HFFc6 (cell line): ENCODE measurements at places on chromosomes 12 and 14. TPM values are rescaled to one million over a fixed set of nuclear protein-coding genes. Genes with fewer than 3 reads are reported as not detected.

DNA sequence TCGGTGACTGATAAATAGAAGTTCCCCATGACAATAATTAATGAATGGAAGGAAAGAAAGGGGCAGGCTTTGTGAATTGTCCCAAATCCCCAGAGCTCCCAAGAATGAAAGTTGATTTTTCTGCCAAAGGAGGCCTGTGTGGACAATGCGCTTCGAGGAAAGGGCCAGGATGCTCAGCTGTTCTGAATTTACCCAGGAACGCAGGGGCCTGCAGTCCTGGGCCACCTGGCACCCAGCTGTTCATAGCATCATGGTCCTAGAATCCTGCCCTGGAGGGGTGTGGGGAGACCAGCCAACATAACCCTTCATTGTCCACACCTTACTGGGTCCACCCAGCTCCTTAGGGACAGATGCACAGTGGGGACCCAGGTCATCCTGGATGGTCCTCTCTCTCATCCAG is 587.5 kb downstream of the BCL11B start:
- no peak overlapping the region for H3K27ac ChIP-seq
- no peak for DNase-seq
- H3K36me3 ChIP-seq: peaks cover 8% of the 10 kb centered on the region; the same call in 1 of the 2 replicates
- 0 out of 2 replicates have a peak, but pooled peaks cover 2% of the 10 kb centered on the region for H3K27me3 ChIP-seq

DNA sequence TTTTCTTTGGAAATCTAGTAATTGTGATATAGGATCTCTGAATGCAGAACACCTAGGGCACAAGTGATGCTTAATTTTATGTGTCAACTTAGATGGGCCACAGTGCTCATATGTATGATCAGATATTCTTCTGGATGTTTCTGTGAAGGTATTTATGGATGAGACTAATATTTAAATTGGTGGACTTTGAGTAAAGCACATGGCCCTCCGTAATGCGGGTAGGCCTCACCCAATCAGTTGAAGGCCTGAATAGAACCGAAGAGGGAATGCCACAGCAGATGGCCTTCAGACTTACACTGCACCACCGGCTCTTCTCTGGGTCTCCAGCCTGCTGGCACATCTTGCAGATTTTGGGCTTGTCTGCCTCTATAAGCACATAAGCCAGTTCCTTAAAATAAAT is 60.0 kb downstream of the ETV6 start:
- H3K27ac ChIP-seq: no peak overlapping the region
- no peak for DNase-seq
- no peak overlapping the region for H3K4me3 ChIP-seq
- H3K36me3 ChIP-seq: peaks cover 21% of the 10 kb centered on the region
- peaks cover 1% of the 10 kb centered on the region for H3K27me3 ChIP-seq
- H3K4me1 ChIP-seq: peaks cover 54% of the 10 kb centered on the region

Gene LBHD2
- not detected in 3 replicates for total RNA-seq

DNA sequence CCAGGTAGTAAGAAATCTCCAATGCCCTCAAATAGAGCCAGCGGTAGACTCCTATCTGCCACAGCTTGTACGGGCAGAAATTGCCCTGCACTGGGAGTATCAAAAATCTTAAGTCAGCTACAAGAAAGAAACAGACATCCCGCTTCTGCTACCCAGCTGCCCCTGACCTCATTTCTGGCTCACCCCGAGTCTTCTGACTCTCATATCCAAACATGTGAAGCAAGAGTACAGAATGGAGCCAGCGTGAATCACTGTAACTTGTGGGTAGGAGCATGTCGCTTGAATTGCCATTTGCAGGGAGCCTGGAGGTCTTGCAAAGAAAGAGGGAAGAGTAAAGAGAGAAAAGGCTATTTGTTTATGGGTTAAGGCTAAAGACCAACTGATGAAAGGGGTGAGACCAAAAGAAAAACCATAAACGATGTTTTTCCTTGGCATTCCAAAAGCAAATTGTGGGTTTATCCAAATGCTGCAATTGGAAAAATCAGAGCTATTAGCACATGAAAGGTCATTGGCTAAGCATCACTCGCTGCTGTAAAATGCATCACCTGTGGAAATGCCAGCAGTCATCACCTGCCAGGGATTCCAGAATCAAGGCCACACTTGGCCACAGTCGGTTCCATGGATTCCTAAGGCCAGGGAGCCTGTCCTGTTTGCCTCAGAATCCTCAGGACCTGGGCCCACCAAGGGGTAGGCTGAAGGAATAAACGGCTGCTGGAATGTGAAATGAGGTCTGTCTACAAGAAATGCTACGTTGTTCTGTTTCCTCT is 86.6 kb downstream of the FOXN3 start:
- no peaks in the 10 kb centered on the region; the same call in 1 of the 2 replicates for H3K27me3 ChIP-seq
- H3K4me1 ChIP-seq: peaks cover 52% of the 10 kb centered on the region
- peak; percentile 76 for DNase-seq
- H3K36me3 ChIP-seq: 0 out of 2 replicates have a peak, but pooled peaks cover 5% of the 10 kb centered on the region
- peak overlapping the region; percentile 7 for H3K27ac ChIP-seq
- H3K4me3 ChIP-seq: peak overlapping the region; percentile 0

GRCh38 chr14:100486025-100486828 is 101.0 kb downstream of the BEGAIN start:
- H3K36me3 ChIP-seq: peaks cover 11% of the 10 kb centered on the region
- H3K27me3 ChIP-seq: peaks cover 8% of the 10 kb centered on the region
- H3K4me3 ChIP-seq: peak overlapping the region; percentile 73
- DNase-seq: peak; percentile 90

DNA sequence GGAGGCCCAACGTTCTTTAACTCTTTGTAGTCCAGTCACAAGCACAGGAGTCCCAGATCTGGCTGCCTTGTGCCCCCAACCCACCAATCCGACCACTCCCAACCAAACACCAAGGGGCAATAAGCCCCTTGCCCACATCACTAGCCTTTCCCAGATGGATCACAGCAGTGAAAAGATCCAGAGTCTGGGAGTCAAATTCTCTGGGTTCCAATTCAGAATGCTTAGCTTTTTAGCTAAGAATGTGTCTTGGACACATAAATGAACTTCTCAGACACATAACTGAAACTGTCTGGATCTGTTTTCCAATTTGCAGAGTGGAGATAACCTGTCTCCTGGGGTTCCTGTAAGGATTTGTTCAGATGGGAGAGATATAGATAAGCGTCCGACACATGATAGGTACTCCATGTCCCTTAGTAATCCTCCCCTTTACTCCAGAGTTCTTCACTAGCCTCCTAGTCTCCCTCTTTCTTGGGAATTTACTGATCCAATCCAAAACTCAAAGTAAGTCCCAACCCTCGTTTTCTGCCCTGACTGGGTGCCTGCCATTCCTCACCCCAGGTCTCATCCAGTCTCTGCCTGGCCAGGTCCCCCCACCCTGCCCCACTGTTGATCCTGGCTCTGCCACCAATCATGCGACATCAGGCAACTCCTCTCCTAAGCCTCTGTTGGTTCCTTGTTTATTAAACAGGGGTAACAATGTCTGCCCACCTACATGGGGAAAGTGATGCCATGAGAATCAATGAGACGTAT is 439 bp upstream of the TNFRSF1A start:
- peaks cover 1% of the 10 kb centered on the region; the same call in 1 of the 2 replicates for H3K27me3 ChIP-seq
- peaks cover 41% of the 10 kb centered on the region for H3K4me1 ChIP-seq
- H3K4me3 ChIP-seq: no peak overlapping the region
- H3K36me3 ChIP-seq: no peaks in the 10 kb centered on the region; the same call in 1 of the 2 replicates
- DNase-seq: no peak

GRCh38 chr12:132506328-132507160 is 16.6 kb downstream of the FBRSL1 start:
- no peaks in the 10 kb centered on the region for H3K36me3 ChIP-seq
- H3K4me3 ChIP-seq: peak overlapping the region; percentile 52
- peak overlapping the region; percentile 54 for H3K27ac ChIP-seq
- no peaks in the 10 kb centered on the region for H3K27me3 ChIP-seq
- peak; percentile 60 for DNase-seq

DNA sequence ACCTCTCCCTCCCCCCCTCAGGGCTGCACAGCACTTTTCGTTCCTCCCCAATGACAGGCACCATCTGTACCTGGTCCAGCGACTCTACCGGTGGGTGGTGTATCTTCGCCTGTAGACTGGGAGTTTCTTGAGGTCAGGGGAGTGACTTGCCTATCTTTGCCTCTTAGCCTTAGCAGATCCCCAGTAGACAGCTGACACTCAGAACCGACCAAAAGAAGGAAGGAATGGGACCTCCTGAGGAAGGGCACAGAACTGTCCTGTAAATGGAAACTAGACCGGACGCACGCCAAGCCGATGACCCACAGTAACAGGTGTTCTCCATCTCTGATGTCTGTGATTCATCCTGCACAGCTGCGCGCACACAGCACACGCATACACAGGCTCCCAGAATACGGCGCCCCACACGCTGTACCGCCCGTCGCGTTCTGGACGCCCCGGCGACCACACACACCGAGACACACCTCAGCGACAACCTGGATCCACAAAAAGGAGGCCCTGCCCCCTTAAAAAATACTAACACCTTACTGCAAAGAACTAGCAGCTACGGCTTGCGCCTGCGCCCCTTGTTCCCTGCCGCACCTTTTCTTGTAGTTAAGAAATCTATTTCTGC is 673 bp upstream of the TTC9 start:
- H3K36me3 ChIP-seq: peaks cover 2% of the 10 kb centered on the region; the same call in 1 of the 2 replicates
- peak overlapping the region; percentile 82 for H3K4me3 ChIP-seq
- peaks cover 41% of the 10 kb centered on the region for H3K27me3 ChIP-seq
- no peak overlapping the region for H3K27ac ChIP-seq
- no peak for DNase-seq
- H3K4me1 ChIP-seq: peaks cover 8% of the 10 kb centered on the region

Gene AVPR1A
- total RNA-seq: not detected in 2 replicates

Gene SMCO3
- total RNA-seq: 0.07 to 0.51 TPM (median 0.18 TPM) in 3 replicates

DNA sequence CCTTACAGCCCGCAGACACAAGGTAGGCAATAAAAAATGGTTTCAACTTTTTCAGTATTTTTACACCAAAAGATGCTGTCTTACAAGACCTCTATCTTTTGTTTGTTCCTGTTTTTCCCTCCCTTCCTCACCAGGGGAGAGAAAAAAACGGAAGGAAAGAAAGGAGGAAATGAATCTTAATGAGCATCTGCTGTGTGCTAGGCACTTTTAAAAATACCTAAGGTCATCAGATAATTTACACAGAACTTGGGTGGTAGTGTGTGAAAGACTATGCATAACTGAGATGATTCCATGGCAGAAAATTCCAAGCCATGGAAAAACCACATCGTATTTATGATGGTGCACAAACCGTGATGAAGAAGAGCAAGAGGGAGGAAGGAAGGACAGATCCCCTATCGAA is 121.2 kb downstream of the DIP2B start:
- H3K4me1 ChIP-seq: peaks cover 50% of the 10 kb centered on the region
- H3K4me3 ChIP-seq: peak overlapping the region; percentile 69
- peaks cover 1% of the 10 kb centered on the region; the same call in 1 of the 2 replicates for H3K27me3 ChIP-seq
- peaks cover 28% of the 10 kb centered on the region for H3K36me3 ChIP-seq

GRCh38 chr12:54337280-54337842 is 12.4 kb downstream of the COPZ1 start:
- DNase-seq: no peak
- H3K27me3 ChIP-seq: peaks cover 4% of the 10 kb centered on the region; the same call in 1 of the 2 replicates
- H3K4me3 ChIP-seq: no peak overlapping the region
- H3K27ac ChIP-seq: no peak overlapping the region
- H3K36me3 ChIP-seq: peaks cover 14% of the 10 kb centered on the region

- no peaks in the 10 kb centered on the region for H3K4me1 ChIP-seq
- no peaks in the 10 kb centered on the region for H3K36me3 ChIP-seq
- H3K27me3 ChIP-seq: peaks cover 37% of the 10 kb centered on the region
- DNase-seq: no peak
- H3K4me3 ChIP-seq: no peak overlapping the region
Observed at GRCh38 chr14:22484632-22485031, 104.4 kb downstream of the DAD1 start.

- no peaks in the 10 kb centered on the region for H3K36me3 ChIP-seq
- H3K27me3 ChIP-seq: no peaks in the 10 kb centered on the region
- H3K4me3 ChIP-seq: no peak overlapping the region
- no peak for DNase-seq
- no peaks in the 10 kb centered on the region for H3K4me1 ChIP-seq
Observed at GRCh38 chr14:98130691-98131090, 1141.3 kb downstream of the BCL11B start.

- H3K4me3 ChIP-seq: no peak overlapping the region; the same call in 1 of the 2 replicates
- peaks cover 6% of the 10 kb centered on the region; the same call in 1 of the 2 replicates for H3K36me3 ChIP-seq
- H3K4me1 ChIP-seq: peaks cover 58% of the 10 kb centered on the region
- peak overlapping the region; percentile 44 for H3K27ac ChIP-seq
- peaks cover 52% of the 10 kb centered on the region for H3K27me3 ChIP-seq
Observed at GRCh38 chr12:48977290-48978281, 536 bp upstream of the WNT1 start.

- peaks cover 4% of the 10 kb centered on the region; the same call in 1 of the 2 replicates for H3K27me3 ChIP-seq
- no peak overlapping the region for H3K27ac ChIP-seq
- no peak overlapping the region for H3K4me3 ChIP-seq
Observed at GRCh38 chr12:6769666-6770065, 2.7 kb upstream of the LAG3 start.

- H3K4me3 ChIP-seq: no peak overlapping the region
- DNase-seq: no peak
- no peaks in the 10 kb centered on the region for H3K36me3 ChIP-seq
Observed at GRCh38 chr14:97851428-97851995, 1054.3 kb downstream of the VRK1 start.

DNA sequence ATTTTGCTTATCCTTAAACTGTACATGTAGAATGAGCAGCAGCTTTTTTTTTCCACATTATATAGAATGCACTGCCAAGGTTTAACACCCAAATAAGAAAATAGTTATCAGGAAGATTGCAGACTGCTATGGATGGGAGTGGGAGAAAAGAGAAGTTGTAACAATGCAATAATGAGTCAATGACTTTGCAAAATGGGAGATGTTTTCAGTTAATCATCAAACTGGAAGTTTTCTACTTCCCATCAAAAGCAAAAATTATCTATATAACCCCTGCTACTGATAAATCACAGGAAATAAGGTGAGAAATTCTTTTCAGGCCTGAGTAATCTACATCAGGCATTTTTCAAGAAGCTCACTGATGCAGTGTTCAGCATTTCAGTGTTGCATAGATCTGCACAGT is 309.1 kb downstream of the GXYLT1 start:
- DNase-seq: no peak
- H3K27me3 ChIP-seq: no peaks in the 10 kb centered on the region
- no peaks in the 10 kb centered on the region for H3K4me1 ChIP-seq
- H3K36me3 ChIP-seq: no peaks in the 10 kb centered on the region
- no peak overlapping the region for H3K27ac ChIP-seq

DNA sequence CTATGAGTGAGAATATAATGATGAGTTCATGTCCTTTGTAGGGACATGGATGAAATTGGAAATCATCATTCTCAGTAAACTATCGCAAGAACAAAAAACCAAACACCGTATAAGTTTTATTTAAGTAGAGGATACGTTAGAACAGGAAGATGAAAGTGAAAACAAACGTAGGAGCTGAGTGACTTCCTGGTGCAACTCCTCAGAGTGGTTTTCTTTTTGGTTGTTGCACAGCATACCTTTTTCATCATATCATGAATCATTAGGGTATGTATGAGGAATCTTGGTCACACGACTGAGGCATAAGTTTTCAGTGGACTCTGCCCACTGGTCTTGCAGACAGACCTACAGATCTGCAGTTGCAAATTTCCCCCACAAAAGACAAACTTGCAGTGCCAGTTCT is 199.0 kb downstream of the LRFN5 start:
- H3K27ac ChIP-seq: no peak overlapping the region
- DNase-seq: no peak
- H3K4me1 ChIP-seq: no peaks in the 10 kb centered on the region
- peaks cover 2% of the 10 kb centered on the region; the same call in 1 of the 2 replicates for H3K27me3 ChIP-seq

- no peaks in the 10 kb centered on the region for H3K36me3 ChIP-seq
- DNase-seq: no peak
- no peak within 1 kb of the TSS for H3K4me3 ChIP-seq
- no peaks in the 10 kb centered on the region for H3K4me1 ChIP-seq
- no peak within 1 kb of the TSS for H3K27ac ChIP-seq
Observed at GRCh38 chr12:130162267-130162666, at the start of gene FZD10. TSS of gene FZD10 (plus strand) at chr12:130162464. CDS start at chr12:130162943, 479 bp downstream.

Gene ZNF385A
- 4.3 and 7.0 TPM in 2 replicates for total RNA-seq

- no peak for DNase-seq
- H3K4me1 ChIP-seq: peaks cover 42% of the 10 kb centered on the region
- H3K27me3 ChIP-seq: no peaks in the 10 kb centered on the region; the same call in 1 of the 2 replicates
- H3K36me3 ChIP-seq: peaks cover 5% of the 10 kb centered on the region; the same call in 1 of the 2 replicates
Observed at GRCh38 chr14:80933282-80933681, 8.3 kb downstream of the CEP128 start.
